ENCODE measurements at places on chromosomes 7 and 10.

DNA sequence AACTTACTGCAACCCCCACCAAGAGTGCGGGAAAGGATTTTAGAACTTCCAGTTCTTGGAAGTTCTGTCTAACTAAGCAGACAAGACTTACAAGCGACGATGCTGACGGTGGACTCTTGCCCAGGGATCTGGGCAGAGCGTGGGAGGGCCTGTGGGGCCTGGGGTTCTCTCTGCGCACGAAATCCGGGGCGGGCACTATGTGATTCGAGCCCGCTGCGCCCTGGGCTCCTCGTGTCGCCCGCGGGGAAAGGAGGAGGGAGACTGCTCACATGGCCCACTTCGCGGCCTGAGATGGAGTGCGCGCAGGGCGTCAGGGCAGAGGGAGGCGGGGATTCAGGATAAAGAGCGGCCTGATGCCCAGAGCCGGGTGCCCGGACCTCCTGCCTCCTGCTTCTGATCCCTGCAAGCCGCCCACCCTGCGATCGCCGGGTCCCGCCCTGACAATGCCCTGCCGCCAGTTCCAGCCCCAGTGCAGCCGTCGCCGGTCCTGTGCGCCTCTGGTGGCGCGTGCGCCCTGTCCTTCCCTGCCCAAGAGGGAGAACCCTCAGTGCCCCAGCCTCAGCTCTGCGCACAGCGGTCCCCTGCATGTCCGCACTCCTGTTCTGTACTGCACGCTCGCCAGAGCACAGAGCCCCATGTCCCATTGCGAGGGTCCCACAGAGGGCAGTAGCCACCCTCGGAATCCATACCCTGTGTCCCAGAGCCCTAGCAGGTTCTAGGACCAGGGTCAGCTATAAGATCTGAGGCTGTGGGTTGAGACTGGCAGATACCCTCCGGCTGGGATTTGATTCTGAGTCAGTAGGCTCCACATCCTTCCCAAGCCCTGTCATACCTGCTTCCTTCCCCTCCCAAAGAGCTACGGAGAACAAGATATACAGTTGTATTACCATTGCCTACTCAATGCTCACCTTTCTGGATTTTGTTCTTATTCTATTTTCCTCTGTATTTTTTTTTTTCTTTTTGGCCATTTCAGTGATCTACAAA, 99.4 kb upstream of the TMEM106B start:
- DNase-seq: peak; percentile 49

- DNase-seq: no peak
These were observed 127.9 kb downstream of the TCERG1L start for GRCh38 chr10:131183546-131184045.

DNA sequence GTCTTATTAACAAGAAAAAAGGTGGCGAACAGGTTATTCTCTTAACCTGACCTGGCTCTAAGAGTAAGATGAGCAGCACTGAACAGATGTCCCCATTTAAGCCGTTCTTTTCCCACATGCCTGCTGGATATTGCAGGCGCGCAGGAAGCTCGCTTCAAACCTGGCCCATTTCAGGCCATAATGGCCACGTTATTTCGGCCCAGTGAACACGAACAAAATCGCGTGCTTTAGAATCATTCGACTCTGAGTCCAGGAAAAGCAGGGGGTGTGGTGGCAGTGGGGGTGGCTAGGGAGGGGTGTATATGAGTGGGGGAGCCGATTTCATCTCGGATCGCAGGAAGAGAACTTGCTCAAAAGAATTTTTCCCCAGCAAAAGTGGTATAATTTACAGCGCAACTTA, 6.6 kb upstream of the SP8 start:
- no peak for DNase-seq

- no peak for DNase-seq
These were observed 95.5 kb downstream of the MBL2 start for GRCh38 chr10:52677086-52677485.

GRCh38 chr10:90321132-90321816, 536.6 kb downstream of the HTR7 start:
- DNase-seq: no peak

- DNase-seq: peak; percentile 80
These were observed at the start of gene FAM171A1 for GRCh38 chr10:15370856-15371701. Gene FAM171A1 (minus strand): TSS chr10:15371289. CDS start chr10:15371052, 237 bp downstream.

- no peak for DNase-seq
These were observed 12.7 kb downstream of the TAS2R38 start for GRCh38 chr7:141960687-141961422.

DNA sequence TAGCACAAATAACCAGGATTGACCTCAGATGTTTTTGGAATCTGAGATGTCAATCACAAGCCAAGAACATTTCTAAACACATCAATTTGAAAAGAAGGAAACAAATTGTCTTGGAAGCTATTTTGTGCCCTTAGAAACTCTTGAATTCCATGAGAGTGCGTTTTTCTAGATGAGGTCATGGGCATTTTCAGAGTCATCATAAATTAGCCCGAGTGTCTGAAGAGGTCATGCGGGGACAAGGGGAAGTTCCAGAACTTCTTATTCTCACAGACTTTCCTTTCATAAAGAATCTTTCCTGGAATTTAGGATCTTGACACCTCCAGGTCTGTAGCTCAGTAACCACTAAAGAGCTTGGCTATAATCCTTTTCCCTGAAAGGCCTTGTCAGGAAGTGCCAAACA, 28.2 kb downstream of the IL2RA start:
- DNase-seq: no peak

DNA sequence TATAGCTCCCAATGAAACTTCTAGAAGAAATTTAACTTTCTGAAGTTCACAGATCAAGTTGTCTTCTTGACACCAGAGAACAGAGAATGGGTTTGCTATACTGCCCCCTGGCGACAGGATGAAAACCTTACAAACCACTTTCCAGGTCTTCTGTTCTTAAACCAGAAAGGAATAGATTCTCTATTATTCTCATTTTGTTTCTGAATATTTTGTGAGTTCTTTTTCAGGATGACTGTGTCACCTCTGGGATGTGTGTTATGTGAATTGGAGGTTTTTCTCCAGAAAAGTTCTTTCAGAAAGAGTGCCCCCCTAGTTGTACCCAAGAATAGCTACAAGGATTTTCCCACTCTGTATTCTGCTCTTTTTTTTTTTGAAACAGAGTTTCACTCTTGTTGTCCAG, 6.3 kb downstream of the IFT22 start:
- DNase-seq: peak; percentile 51

- DNase-seq: no peak
These were observed 64.0 kb downstream of the BBS9 start for GRCh38 chr7:33193308-33193864.

- DNase-seq: peak; percentile 78
These were observed 930 bp upstream of the HOXA10 start for GRCh38 chr7:27174874-27175625.

DNA sequence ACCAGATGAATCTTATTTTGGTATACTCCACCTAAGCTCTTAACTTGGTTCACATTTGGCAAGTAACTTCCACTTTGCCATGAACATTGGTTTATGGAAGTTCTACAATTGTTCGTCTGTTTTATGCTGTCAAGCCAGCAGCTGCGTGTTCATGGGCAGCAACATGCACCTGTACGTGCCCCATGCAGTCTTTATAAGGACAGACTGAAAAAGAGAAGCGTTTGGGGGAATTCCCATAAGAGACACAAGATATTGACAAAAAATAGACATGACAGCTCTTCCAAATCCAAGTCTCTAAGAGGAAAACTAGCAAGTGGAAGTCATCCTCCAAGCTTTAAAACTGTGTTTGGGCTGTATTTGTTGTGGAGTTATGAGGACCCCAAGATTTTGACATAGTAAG, 151.6 kb downstream of the SLC16A9 start:
- DNase-seq: no peak

All from HuH-7 (cell line).